ENCODE measurements at places on chromosomes 16 and 17.

DNA sequence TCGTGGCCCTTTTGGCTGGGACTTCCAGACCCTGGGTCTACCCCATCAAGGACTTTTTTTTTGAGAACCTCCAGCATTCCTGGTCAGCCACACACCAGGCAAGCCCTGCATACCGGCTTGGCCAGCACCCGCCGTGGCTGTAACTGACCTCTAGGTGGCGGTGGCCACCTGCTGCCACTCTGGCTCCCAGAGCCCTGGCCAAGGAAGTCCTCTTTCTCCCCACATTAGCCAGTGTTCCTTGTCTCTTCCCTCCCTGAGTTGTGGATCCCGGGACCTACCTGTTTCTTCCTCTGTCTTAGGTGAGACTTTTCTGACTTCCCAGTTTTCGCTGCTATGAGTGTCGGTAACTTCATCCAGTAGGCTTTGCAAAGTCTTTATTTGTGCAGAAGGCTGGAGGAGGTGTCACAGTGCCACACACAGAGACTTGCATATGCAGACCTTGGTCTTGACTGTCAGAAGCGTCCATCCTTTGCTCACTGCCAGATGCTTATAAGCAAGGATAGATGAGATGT, 348.3 kb downstream of the CPPED1 start:
- DNase-seq: peak; percentile 61

DNA sequence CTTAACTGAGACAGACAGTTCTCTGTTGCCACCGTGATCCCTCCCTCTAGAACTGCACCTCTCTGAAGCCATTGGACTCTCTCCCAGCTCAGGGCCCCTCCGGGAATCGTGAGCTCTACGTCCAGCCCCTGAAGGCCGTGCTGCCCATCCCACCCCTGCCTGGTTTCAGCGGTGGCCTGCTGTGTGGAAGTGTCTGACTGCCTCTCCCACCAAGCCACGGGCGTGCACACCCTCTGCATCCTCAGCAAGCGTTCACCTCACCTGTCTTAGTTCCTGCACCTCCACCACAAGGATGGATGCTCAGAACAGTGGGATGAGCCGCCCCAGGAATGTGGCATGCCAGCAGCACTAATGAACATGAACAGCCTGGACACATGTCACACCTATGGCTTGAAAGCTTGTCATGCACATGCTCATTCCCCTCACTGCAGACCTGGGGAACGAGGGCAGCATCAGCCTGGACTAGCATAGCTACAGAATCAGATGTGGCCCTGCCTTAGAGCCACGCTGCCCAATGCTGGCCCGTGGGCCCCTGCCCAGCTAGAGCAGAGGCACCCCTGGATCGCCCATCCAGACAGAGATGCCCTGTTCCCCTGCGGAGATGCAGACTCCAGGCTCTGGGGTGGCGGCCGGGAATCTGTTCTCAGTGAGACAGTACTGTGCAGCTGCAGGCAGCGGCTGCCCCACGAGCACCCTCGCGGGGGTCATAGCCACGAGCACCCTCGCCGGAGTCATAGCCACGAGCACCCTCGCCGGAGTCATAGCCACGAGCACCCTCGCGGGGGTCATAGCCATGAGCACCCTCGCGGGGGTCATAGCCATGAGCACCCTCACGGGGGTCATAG, 73.7 kb upstream of the CHMP6 start:
- DNase-seq: no peak

DNA sequence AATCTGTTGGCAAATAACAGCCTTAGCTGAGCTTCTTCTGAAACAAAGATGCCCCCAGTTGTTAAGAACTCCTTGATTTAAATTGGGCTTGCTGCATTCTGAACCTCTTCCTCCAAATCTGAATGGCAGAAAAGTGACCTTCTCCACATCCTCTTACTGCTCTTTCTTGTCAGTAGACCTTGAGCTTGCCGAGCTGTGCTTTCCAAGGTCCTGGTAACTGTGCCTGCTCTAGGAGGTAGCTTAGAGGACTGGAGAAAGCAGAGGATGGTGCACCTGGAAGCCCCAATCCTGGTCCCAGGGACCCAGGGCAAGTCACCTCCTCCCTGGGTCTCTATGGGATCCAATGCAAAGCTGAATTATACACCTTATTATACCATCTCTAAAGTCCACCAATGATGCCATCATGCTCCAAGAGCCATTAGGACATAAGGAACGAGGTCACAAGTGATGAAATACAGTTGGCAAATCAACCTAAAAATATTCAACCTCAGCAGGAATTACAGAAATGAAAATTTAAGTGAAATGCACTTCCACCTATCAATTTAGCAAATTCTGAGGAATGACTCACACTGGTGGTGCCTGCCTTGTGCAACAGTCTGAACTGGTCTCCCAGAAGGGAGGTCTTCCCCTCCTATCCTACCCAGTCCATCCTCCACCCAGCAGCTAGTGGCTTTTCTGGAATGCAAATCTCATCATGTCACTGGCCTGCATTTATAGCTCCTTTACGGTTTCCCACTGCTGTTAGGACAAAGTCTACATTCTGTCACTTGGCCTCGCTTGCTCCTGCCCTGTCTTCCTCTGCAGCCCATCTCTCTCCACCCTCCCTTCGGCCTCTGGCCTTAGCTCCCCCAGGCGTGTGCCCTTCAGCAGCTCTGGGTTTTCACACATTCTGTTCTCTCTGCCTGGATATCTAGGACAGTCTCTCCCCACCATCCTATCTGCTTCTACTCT, 36.6 kb downstream of the TOM1L2 start:
- DNase-seq: peak; percentile 93

GRCh38 chr17:31475378-31476162, 84.1 kb downstream of the RAB11FIP4 start:
- DNase-seq: no peak

DNA sequence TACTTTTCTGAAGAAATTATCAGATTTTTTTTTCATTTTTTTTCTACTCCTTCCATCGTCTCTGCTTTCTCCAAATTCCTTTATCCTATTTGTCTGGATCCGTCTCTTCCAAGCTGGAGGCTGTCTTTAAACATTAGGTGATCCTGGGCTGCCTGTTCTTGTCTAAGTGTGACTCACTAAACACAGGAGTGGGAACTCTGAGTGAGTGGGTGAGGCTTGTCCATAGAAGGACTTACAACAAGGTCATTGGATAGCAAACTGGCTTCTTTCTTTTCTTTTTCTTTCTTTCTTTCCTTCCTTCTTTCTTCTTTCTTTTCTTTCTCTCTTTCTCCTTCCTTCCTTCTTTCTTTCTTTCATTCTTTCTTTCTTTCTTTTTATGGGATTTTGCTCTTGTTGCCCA, 18.2 kb downstream of the ALOX15 start:
- DNase-seq: peak; percentile 44

GRCh38 chr16:1472974-1473373, 1.9 kb downstream of the CLCN7 start:
- no peak for DNase-seq

DNA sequence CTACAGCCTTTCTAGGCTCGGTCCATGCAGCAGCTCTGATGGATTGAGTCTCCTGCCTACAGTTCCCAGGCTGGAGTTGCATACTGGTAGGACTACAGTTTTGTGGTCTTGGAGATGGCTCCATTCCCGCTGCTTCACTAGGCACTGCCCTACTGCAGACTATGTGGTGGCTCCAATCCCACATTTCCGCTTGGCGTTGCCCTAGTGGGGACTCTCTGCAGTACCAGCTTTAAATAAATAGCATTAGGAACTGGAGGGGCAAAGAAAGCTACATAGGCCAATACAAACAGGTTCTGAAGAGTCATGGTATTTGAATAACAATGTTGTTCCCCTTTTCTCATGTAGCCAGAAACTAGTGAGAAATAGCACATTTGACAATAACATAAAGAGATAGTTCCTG, 5.4 kb upstream of the GOSR2 start:
- DNase-seq: peak; percentile 3

- no peak for DNase-seq
Measured at GRCh38 chr16:130533-131173, 7.8 kb downstream of the NPRL3 start.

DNA sequence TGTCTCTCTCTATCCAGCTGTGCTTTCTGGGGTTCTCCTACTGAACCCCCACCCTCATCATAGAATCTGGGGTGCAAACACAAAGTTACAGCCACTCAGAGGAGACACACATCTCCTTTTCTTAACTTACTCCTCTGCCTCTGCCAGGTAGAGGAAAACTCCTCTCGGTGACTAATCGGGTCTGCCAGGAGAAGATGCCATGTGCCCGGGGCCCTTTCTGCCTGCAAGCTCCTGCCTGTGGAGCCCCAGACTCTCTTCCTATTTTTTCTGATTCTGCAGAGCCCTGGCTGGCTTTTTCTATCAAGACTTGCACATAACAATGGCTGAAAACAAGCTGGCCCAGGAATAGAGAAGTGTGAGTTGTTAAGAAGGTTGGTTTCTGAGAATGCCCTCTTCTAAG, 10.4 kb downstream of the SLC6A4 start:
- DNase-seq: no peak

- no peak for DNase-seq
Measured at GRCh38 chr16:10037751-10038150, 144.5 kb downstream of the GRIN2A start.

- DNase-seq: no peak
Measured at GRCh38 chr17:9064311-9064834, 43.1 kb downstream of the NTN1 start.

- no peak for DNase-seq
Measured at GRCh38 chr17:12457493-12457892, 208.2 kb upstream of the MYOCD start.

DNA sequence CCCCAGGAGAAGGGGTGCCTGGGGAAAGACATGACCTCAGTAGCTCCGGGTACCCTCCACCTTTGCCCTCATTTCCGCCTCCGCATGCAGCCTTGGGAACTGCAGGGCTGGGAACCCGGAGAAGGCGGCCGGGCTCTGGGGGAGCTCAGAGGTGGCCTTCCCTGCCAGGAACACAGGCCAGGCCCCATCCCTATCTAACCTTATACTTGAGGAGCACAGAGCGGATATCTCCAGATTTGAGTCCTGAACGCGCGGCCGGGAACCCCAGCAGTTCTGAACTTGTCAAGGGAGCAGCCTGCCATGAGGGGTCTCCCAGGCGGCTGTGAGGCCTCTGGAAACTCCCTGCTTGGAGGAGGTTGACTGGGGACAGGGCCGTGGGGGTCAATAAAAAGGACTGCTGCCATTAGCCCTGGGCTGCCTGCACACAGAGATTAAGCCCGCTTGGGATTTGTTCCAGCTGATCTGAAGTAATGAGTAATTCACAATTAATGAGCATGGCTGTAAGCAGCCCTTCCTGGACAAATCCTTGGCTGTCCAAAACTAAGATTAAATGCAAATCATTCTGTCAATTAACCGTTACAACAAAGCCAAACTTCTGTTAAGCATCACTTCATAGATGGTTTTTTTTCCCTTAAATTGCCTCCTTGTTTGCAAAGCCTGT, 26.3 kb upstream of the METRNL start:
- no peak for DNase-seq

GRCh38 chr16:10386517-10387100, 748 bp downstream of the ATF7IP2 start:
- no peak for DNase-seq

DNA sequence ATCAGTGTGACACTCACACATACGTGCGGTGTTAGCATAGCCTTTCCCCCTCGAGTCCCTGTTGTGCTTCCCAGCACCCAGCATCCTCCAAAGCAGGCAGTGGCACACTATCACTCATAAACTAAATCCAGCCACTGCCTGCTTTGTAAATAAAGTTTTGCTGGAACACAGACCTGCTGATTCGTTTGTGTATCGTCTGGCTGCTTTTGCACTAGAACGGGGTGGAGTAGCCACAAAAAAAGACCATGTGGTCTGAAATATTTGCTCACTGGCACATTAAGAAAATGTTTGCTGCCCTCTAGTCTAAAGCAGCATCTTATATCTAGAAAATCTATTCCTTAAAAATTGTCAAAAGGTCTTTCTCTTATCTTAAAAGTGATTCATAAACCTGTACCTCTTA, 341.2 kb upstream of the ZFHX3 start:
- DNase-seq: no peak

- DNase-seq: no peak
Measured at GRCh38 chr17:33804401-33804800, 450.7 kb upstream of the CCL2 start.

- peak; percentile 15 for DNase-seq
Measured at GRCh38 chr16:81873206-81873605, 94.1 kb downstream of the PLCG2 start.

- no peak for DNase-seq
Measured at GRCh38 chr16:49471038-49471727, 97.6 kb downstream of the C16orf78 start.

- DNase-seq: no peak
Measured at GRCh38 chr16:55821210-55821609, 11.7 kb downstream of the CES1 start.

DNA sequence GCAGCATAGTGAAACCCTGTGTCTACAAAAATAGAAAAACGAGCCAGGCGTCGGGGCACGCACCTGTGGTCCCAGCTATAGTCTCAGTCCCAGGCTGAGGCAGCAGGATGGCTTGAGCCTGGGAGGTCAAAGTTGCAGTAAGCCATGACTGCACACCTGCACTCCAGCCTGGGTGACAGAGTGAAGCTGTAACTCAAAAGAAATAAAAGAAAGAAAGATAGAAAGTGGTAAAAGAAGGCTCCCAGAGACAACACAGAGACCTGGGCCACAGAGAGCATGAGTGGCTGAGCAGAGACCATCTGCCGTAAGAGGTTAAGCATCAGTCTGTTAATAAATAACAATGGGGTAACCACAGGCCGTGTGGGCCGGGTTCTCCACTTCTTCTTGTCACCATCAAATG, 15.3 kb upstream of the HEXD start:
- DNase-seq: no peak

DNA sequence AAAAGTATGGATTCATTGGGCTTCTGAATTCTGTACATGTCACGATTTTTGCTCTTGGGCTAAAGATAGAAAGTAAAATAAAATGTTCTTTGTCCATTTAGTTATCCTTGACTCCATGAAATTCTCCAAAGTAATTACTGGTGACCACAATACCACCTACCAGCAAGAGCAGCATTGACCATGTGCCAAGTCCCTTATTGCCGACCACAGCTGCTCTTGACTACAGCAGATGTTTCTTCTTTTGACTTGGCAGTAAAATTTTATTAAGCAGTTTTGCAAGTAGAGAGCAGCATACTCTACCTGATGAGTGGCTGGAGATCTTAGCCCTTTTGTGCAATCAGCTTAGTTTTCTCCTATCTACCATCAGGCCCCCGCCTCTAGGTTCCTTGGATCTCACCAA, 152.2 kb upstream of the TBX2 start:
- DNase-seq: no peak

DNA sequence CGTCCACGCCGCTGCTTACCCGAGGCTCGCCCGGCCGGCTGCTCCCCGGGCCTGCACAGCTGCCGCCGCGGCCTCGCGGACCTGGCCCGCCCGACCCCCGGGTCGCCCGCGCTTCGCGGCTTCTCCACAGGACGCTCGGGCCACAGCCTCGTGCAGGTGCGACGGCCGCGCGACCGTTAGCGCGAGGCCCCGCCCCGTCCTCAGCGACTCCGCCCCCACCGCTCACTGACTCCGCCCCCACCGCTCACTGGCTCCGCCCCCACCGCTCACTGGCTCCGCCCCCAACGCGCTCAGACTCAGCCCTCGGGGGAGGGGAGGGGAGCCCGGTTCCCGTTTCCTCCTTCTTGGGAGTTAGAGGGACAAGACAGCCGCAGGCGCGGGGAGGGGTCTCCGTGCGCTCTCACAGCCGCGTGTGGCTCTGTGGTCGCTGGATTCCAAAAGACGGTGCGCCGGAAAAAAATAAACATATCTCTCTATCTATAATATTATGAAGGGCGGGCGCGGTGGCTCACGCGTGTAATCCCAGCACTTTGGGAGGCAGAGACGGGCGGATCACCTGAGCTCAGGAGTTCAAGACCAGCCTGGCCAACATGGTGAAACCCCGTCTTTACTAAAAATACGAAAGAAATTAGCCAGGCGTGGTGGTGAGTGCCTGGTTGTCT, at the start of gene MEIOB:
Gene MEIOB (minus strand): TSS at position 191 of the 662 bp plus-strand sequence. CDS start 3,989 bp downstream, outside the sequence.
- DNase-seq: peak; percentile 64

All from inflammatory macrophage treated with lipopolysaccharide for 4 hours (primary cell).